ENCODE measurements at places on chromosomes 6 and 20.

GRCh38 chr6:52994031-52994838, 849 bp downstream of the GSTA4 start:
- DNase-seq: no peak

DNA sequence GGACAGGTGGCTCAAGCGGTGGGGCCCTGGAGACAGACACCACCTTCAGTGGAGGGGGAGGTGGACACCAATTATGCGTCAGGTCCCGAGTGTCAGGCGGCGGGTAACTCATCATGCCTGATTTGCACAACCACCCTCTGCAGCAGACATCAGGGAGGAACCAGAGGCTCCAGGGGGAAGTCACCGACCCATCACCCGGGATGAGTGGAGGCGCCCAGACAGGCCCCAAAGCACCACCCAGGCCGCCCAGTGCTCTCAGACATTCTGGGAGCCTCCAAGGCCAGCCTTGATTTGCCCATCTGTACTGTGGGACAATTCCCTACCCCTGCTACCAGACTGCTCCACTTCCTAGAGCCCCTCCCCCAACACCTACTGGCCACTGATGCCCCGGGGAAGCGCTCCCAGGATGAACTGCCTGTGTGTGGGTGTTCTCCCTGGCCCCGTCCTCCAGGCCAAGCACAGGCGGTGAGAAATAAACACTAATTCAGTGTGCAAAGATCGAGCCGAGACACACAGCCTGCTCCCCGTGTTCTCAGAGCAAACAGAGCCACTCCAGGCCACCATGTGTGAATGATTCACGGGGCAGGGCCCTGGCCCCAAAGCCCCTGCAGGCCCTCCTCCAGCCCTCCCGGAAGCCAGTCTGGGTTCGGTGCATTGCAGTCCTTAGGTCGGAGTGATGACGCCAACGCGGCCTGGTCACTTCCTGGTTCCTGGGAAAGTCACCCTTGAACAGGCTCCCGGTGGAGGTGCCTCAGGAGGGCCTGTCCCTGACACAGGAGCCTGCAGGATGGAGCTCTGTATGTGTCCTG, 107.2 kb downstream of the ASXL1 start:
- DNase-seq: no peak

GRCh38 chr20:60137657-60138245, 179.5 kb downstream of the CDH26 start:
- no peak for DNase-seq

DNA sequence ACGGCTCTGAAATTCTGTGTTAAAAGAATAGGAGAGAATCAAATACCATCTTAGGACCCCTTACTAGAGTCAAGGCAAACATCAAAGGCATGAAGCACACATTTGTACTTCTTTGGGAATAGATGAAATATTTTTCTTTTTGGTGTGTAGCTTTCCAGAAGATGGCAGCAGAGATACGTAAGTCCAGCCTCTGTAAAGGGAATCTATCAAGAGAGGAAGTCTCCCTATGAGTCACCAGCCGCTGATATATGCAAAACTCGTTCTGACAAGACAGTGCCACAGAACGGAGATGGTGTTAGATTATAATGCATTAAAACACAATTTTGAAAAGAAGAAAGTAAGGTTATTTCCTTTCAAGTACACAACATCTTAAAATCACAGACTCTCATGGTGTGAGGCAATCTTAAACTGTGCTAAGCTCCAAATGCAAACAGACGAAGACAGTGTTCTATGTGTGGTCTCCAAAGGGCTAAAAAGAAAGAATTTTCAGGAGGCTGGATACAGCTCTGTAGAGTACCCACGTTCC, 120.0 kb upstream of the AGPAT4 start:
- DNase-seq: peak; percentile 6

- no peak for DNase-seq
Observed at GRCh38 chr6:111441678-111442243, 41.3 kb downstream of the REV3L start.

GRCh38 chr20:59628171-59628570, 23.8 kb downstream of the PHACTR3 start:
- DNase-seq: no peak

GRCh38 chr6:30985490-30985889, 2.0 kb downstream of the MUC21 start:
- no peak for DNase-seq

- no peak for DNase-seq
Observed at GRCh38 chr6:2542858-2543218, 207.9 kb downstream of the MYLK4 start.

- no peak for DNase-seq
Observed at GRCh38 chr20:64233725-64234124, 21.8 kb upstream of the PCMTD2 start.

DNA sequence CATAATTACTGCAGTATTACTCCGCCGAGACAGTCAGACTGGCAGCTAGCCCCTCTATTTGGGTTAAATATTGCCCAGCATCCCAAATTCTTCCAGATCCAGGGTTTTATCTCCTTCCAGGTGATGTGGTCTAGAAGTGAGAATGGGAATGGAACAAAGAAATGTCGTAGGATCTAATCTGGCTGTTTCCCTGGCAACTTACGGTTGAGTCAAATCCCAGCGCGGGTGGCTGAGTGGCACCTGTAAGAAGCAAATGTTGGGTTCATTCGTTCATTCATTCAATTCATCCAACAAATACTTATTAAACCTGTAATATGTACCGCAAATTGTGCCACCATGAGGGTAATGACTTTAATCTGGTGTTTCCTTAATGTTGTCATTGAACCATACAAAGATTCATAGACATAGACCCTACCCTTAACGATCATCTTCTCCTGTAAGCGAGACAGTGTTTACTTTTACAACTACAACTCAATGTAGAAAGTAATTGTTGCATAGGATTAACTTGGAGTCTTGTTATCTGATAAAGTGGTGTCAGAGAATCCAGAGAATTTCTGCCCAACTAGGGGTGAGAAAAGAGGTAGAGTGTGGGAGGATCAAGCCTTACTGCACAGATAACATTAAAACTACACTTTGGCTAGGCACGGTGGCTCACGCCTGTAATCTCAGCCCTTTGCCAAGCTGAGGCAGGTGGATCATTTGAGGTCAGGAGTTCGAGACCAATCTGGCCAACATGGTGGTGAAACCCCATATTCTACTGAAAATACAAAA, 91.3 kb upstream of the ADGRF1 start:
- DNase-seq: no peak

DNA sequence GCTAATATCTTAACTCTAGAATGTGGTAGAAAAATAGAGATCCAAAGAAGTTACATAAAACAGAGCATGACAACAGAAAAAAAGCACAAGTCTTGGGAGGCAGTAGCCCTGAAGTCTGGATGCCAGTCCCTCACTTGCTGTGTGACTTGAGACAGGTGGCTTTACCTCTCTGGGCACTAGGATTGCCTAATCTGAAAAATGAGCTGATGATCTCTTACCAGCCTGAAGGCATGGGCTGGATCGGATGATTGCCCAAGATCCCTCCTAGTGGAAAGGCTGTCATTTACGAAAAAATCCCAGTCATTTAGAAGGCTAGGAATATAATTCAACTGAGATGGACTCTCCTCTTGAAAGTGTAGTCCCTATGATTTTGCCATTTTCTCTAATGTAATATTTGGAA, 10.9 kb upstream of the GCM1 start:
- no peak for DNase-seq

DNA sequence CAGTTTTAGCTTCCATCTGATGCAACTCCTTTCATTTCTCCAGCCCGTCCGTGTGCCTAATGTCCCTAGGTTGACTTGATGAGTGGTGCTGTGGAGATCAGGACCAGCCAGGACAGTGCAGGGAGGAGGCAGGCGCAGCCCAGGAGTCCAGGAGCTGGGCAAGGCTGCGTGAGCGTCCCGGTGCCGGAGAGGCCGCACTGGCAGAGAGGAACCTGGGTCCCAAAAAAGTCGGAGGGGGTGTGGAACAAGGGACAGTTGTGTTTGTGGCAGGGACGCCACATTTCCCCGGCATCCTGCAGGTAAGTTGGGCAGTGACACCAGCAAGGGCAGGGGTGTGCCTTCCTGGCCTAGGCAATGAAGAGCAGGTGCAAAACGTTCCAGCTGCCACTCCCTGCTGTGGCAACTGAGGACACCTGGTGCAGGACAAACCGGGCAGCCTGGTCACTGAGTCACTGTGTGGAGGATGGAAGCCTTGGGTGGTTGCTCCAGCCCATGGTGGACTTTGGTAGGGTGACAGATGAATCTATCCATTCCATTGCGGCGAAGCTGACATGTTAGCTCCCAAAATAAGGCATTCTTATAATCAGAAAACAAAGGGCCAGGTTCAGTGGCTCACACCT, 53.2 kb downstream of the RAMACL start:
- no peak for DNase-seq

GRCh38 chr6:161679980-161680538, 406.2 kb upstream of the AGPAT4 start:
- no peak for DNase-seq

- no peak for DNase-seq
Observed at GRCh38 chr20:44981736-44982406, 15.6 kb downstream of the STK4 start.

GRCh38 chr20:62886709-62887058, 25.1 kb upstream of the TCFL5 start:
- DNase-seq: no peak

- no peak for DNase-seq
Observed at GRCh38 chr6:110799189-110799588, 16.1 kb downstream of the CDK19 start.

DNA sequence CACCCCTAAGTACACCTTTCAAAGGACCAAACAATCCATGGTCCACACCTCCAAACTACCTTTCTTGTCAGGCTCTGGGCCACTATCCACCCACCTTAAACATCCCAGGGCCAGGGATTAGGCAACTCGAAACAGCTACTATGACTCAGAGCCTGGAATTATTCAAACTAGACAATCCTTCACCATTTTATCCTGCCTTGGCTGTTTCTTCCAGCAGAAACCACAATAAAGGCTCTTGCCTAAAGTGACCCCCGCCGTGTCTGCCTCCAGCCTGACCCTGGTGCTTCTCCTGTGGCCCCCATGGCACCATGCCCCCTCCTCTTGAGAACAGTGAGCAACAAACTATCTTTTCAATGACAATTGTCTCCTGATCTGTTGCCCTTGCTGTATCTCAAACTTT, 195.5 kb downstream of the EPM2A start:
- no peak for DNase-seq

GRCh38 chr20:16423311-16424212, 149.7 kb downstream of the KIF16B start:
- DNase-seq: no peak

GRCh38 chr6:119027465-119027864, 51.0 kb downstream of the FAM184A start:
- DNase-seq: no peak

GRCh38 chr6:53794720-53795339, at the start of gene LRRC1:
Gene LRRC1 (plus strand): TSS chr6:53795005. CDS start chr6:53795257, 252 bp downstream.
- peak; percentile 36 for DNase-seq

DNA sequence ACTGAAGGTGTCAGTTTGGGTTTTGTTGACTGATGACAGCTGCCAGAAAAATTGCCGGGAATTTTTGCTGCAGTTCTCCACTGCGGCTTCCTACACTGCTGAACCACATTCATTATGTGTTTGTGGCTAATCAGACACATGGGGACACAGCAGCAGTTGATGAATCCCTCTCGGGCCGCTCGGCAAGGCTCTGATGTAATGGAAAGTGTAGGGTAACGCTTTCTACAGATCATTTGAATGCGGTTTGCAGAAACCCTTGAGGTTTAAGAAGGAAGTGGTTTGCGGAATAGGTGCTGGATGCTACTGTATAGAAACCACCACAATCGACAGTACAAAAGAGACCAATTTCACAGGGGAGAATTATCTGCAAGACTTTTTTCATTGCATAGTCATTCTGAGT, 138.7 kb upstream of the SASH1 start:
- no peak for DNase-seq

DNA sequence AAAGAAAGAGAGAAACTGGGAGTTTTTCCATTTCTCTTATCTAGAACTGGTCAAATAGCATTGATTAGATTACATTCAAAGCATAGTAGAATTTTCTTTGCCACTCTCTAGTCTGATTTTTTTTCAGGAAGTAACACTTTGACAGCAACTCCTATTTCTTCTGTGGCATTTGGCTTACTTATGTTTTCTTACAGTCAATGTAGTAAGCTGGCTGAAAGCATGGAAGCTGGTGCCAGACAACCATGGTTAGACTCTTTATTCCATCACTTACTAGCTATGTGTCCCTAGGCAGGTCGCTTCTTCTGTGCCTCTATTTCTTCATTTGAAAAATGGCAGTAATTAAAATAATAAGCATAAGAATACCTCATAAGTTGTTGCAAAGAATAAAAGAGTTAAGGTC, 54.2 kb upstream of the OPRM1 start:
- DNase-seq: no peak

DNA sequence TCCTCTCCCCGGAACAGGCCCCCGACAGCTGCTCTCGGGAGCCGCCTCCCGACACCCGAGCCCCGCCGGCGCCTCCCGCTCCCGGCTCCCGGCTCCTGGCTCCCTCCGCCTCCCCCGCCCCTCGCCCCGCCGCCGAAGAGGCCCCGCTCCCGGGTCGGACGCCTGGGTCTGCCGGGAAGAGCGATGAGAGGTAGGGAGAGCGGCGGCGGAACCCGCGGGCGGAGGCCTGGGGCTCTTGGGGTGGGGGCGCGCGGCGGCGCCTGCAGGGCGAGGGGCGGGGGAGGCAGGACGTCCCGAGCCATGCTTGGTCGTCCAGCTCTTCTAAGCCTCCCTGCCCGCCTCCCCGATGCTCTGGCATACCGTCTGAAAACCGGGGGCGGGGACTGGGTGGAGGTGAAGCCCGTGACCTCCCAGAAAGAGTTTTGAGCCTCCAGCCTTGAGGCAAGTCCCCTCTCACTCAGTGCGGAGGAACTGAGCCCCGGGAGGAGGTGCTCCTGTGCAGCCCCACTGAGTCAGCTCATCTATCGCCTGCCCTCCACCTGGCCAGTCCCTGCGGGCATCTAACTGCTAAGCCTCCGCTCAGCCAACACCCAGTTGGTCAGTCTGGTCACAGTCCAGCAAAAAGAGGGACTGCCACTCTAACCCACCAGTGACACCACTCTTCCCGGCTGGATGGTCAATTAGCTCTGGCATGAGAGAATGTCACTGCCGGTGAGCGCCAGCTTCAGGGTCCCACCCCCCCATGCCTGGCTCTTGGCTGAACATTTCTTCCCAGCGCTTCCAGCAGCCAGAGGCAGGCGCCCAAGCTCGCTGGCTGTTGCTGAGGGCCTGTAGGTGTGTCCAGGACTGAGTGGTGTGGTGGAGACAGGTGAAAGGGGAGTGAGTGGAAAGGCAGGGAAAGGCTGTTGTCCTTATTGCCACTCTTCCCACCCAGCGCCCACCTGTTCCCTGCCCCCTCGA, 482 bp downstream of the DDR1 start:
- DNase-seq: no peak

Data from activated naive CD4-positive, alpha-beta T cell (primary cell).